ENCODE measurements at places on chromosomes 7 and 10. TPM values are rescaled to one million over a fixed set of nuclear protein-coding genes. Genes with fewer than 3 reads are reported as not detected.

DNA sequence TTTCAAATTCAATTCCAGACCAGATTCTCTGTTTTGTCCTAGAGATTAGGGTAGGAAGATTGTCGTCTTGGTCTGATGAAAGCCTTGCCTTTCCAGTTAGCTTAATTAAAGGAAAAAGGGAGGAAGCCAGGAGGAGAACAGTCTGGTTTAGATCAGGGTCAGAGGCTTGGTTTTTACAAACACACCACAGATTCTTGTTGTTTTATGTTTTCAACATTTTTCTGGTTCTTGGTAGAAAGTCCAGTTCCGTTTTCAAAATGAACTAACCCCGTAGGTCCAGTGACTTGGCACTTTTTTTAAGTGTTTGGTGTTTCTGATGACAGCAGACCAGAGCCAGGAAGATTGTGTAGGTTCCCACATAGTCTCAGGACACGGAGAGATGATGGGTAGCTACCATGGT, 167.1 kb upstream of the INHBA start:
- no peak for DNase-seq

GRCh38 chr10:125157505-125157904, 2.9 kb downstream of the CTBP2 start:
- no peak for DNase-seq

GRCh38 chr7:117053432-117053831, 100.1 kb downstream of the ST7 start:
- no peak for DNase-seq

DNA sequence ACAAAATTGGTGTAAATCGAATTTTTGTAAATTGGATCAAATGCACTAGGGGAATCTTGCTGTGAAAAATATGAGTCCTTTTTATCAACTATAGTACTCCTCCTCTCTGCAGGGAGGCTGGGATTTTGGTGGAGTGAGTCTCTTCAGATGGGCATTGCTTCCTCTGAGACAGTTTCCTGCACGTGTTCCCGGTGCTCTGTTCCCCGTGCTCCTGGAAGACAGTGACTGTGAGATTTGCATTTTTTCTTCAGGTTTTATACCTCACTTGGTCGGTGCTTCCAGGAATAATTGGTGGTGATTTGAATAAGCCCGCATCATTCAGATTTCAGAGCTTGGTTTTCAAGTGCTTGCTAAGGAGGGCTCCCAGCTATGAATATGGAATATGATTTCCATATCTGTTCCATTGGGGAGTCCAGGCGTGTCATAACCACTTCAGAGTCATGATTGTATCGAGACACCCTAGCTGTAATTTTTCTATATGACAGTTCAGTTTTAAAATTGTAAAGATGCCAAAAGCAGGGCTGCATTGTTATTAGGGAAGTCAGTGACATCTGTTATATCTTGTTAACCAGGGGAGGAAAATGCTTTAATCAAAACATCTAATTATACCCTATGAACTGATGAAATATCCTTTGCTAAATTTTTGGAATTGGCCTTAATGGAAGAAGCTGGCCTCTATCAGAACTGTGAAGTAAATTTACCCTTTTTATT, 12.3 kb downstream of the AUTS2 start:
- DNase-seq = no peak

DNA sequence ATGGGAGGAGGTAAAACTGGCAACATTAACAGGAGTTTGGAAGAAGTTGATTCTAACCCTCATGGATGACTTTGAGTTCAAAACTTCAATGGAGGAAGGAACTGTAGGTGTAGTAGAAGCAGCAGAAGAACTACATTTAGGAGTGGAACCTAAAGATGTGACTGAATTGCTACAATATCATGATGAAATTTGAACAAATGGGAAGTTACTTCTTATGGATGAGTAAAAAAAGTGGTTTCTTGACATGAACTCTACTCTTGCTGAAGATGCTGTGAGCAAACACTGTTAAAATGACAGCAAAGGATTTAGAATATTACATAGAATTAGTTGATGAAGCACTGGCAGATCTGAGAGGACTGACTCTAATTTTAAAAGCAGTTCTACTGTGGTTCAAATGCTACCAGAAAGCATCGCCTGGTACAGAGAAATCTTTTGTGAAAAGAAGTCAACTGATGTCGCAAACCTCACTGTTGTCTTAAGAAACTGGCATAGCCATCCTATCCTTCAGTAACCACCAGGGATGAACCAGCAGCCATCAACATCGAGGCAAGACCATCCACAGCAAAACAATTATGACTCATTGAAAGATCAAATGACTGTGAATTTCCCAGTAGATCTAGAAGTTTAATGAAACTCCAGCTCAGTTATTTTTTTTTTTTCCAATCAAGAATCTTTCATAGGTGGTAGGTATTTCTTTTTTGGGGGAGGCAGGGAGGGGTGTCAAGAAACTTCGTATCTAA, 20.8 kb downstream of the BRAF start:
- DNase-seq = no peak

GRCh38 chr10:31953080-31953479, 24.4 kb upstream of the ARHGAP12 start:
- DNase-seq = no peak

DNA sequence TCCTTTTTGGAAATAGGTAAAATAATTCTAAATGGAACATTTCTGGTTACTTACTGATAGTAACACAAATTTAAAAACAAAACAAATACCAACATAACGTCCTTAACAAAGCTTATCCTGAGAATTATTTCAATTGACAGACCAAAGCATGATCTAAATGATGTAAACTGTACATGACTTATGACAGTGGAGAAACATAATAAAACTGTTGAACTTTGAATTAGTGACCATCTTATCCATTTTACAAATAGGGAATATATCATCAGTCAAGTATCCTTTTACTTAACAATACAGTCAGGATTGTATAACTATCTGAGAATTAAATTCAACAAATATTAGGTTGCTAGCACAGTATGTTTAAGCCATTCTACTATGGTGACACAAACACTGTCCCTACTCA, 2.4 kb downstream of the IPMK start:
- no peak for DNase-seq

RNLS gene
- 6.5 TPM for total RNA-seq

ANKRD22 gene
- 14.9 TPM for total RNA-seq

MTG1 gene
- 24.7 TPM for total RNA-seq

FOXP2 gene
- total RNA-seq = 12.5 TPM
